ENCODE measurements at places on chromosomes 12 and 14.

GRCh38 chr12:130831876-130832405 lies 7.1 kb downstream of the STX2 start:
- no peak for DNase-seq

DNA sequence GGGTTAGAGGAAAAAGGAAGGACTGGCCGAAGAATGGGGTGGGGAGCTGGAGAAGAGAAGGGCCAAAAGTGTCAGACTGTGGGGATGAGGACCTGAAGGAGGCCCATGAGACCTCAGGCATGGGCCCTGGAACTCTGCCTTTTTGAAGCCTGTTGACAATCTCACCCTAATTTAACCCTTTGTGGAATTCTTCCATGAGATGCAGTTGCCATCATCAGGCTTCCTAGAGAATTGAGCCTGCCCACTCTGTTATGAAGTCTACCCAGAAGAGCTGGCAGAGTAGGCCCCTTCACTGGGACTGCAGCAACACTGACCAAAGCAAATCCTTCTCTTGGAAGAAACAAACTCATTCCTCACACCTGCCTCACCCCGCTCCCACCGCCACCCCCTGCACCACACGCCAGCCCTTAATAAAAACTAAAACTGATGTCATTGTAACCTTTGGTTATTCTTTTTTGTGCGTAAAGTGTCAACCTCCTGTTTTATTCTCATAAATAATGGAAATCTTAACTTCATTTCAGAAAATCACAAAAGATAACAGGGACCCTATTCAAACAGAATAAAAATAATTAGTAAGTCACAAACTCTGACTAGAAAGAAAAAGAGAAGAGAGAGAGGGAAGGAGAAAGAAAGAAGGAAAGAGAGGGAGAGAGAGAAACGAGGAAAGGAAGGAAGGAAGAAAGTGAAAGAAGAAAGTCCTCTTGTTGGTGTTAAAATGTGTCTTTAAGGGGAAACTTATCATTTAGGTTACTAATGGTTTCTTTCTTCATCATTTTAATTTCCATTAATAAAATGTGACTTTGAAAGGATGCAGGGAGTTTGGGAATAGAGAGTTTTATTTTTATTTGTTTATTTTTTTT lies 61.3 kb downstream of the CRADD start:
- no peak for DNase-seq

GRCh38 chr12:105205322-105206048 lies 30.5 kb downstream of the APPL2 start:
- DNase-seq: no peak

- peak; percentile 11 for DNase-seq
These were observed 69.4 kb upstream of the DYRK2 start for GRCh38 chr12:67578976-67579661.

DNA sequence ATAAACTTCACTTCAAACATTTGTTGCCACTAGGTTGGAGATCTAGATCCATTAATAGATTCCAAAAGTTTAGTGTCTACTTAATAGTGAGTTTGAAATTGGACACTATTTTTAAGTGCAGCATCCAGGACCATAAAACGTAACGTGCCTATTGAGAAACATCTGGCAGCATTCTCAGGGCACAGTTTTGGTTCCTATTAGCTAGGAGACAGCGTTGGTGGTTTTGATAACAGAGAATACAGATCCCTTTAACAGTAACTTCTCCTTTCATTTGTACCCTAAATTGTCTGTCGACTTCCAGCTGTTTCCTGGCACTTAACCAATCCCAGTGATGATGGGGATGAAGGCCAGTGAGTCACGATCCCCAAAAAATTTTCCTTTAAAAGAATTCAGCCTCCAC lies 25.8 kb downstream of the KCNK10 start:
- DNase-seq: no peak

GRCh38 chr14:53151523-53152183 lies 1.5 kb downstream of the DDHD1 start:
- DNase-seq: peak; percentile 52

DNA sequence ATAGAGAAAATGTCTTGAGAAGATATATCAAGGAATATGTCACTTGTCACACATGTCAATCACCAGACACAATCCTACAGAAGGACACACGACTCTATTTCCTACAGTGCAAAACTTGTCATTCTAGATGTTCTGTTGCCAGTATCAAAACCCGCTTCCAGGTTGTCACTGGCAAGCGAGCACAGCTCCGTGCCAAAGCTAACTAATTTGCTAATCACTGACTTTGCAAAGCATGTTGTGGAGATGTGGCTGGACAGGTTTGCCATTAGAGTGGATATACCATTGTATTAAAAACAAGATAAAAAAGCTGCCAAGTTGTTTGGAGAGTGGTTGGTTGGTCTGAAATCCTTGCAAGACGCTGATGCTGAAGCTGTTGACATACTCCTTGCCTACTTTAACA lies 7.9 kb upstream of the SGPP1 start:
- DNase-seq: no peak

- no peak for DNase-seq
These were observed 30.8 kb downstream of the CAND1 start for GRCh38 chr12:67299926-67300325.

GRCh38 chr12:5013266-5013730 lies 30.4 kb upstream of the KCNA5 start:
- no peak for DNase-seq

GRCh38 chr14:47596232-47596631 lies 79.2 kb downstream of the MDGA2 start:
- DNase-seq: peak; percentile 17

GRCh38 chr14:23550131-23550811 lies 1.3 kb downstream of the ZFHX2 start:
- no peak for DNase-seq

- peak; percentile 28 for DNase-seq
These were observed 169.0 kb downstream of the PRIMA1 start for GRCh38 chr14:93619176-93619793.

DNA sequence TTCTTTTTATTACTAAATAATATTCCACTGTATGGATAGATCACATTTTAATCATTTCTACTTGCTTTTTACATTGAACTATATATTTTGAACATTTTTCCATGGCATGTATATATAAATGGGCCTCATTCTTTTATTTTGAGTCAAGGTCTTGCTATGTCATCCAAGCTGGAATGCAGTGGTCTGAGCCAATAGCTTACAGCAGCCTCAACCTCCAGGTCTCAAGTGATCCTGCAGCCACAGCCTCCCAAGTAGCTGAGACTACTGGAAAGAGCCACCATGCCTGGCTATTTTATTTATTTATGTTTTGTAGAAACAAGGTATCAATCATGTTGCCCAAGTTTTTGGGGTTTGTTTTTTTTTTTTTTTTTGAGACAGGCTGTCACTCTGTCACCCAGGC lies 7.6 kb downstream of the FCF1 start:
- no peak for DNase-seq

GRCh38 chr12:104657726-104658484 lies 201.2 kb downstream of the CHST11 start:
- no peak for DNase-seq

DNA sequence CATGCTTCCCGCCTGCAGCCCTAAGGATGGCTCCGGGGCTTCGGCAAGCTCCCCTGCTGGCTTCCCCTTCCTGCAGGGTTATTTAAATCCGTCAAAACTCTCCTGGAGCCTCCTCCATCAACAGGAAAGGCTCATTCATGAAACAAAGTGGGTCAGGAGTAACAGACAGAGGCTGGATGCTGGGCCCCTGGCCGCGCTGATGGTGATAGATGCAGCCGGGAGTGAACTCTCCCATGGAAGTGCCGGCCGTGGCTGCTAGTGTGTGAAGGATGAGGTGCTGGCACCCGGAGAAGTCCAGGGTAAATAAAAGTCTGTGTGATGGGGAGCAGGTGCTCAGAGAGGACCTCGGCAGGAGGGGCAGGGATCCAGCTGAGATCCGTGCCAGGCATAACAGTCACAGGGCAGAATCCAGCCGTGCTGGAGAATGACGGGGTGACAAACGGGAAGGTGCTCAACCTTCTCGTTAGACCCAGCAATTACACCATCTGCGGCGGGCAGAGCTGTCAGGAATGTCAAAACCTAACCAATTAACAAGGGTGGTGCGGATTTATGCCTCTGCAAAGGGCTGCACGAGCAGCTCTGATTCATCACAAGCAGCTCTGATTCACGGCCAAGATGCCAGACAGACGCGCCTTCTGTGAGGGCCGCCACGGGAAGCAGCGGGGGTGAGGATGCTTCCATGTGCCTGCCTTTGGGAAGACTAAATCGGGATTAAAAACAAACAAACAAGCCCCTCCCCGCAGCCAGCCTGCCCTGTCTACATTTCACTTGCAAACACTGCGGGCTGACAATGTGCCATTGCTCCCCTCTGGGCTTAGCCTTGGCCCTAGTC lies 55.6 kb downstream of the SYNE3 start:
- no peak for DNase-seq

DNA sequence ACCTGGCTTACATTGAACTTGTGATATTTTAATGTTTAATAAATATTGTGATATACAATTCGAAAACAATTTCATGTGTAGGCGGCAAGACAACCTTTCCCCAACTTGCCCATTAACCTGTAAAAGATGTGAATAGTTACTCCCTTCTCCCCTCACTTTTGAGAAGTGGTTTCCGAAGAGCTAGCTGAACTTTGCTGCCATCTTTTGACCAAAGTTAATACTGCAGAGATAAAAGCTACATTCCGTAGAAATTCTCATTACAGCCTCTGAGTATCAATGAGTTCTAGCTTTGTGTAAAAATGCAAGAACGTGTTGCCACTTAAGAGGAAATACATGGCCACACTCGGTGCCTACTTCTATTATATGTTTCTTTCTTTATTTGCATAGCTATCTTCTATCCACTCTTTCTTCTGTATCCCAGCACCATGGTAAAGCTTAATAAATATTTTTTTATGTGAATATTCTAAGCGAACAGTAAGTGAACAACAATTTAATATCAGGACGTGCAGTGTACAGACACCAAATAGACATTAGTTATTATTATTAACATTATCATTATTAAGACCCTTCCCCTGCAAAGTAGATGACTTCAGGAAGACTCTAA lies 105.1 kb upstream of the TMEM260 start:
- peak; percentile 31 for DNase-seq

GRCh38 chr12:132259364-132259871 lies 70.0 kb downstream of the GALNT9 start:
- DNase-seq: no peak

DNA sequence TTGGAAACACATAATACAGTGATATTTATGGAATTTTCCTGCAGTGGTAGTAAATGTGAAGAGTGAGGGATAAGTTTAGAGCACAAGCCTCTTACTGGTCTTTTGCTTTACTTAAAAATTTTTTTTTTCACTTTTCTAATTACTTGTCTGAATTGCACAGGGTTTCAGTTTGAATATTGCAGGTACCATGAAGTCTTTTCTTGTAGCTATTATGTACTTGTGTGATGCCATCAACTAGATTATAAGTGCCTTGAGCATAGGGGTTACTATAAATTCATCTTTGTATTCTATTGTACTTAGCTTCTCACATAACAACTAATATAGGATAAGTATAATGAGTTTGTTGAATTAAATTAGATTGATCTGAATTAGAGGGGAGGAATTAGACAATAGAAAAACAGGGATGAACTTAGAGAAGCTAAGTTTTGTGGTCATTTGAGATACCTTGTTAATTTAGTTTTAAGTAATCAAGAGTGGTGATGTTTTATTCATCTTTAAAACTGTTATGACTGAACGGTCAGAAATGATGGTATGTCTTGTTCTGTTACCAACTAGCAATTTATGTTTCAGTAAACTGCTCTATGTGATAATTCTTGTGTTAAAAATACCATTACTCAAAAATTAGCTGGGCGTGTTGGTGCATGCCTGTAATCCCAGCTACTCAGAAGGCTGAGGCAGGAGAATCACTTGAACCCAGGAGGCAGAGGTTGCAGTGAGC lies 42.1 kb downstream of the CCDC91 start:
- peak; percentile 48 for DNase-seq

- DNase-seq: no peak
These were observed 47.1 kb downstream of the RPGRIP1 start for GRCh38 chr14:21326972-21327371.
